Activated CD4-positive, alpha-beta T cell treated with anti-CD3 and anti-CD28 coated beads, Interleukin-2, Interleukin-4, amounts not matched to agents 100 ng/mL and 50 ng/mL, durations not matched to agents 16 hours and 8 hours (primary cell): ENCODE measurements at places on chromosomes 7 and 10.
A peak's percentile ranks its signal among the peaks of the same experiment; 100 is the strongest.

GRCh38 chr7:80934321-80934720 lies 15.5 kb upstream of the SEMA3C start:
- DNase-seq = no peak

DNA sequence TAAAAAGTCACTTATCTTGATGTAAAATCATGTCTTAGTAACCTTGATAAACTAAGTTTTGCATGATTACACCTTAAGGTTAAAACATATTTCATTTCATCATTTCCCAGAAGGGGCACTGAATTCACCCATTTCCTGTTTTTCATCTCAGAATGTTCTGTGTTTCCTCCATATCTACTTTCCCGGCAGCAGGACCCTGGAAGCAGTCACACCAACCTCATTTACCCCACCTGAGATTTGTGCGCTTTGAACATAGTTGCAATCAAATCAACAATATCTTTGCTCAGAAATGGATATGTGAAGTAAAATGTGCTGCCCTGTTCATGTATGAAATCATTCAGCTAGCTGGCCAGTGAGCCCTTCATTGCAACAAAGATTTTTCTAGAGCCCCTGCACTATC lies 46.8 kb downstream of the IKZF1 start:
- DNase-seq = peak; percentile 64

DNA sequence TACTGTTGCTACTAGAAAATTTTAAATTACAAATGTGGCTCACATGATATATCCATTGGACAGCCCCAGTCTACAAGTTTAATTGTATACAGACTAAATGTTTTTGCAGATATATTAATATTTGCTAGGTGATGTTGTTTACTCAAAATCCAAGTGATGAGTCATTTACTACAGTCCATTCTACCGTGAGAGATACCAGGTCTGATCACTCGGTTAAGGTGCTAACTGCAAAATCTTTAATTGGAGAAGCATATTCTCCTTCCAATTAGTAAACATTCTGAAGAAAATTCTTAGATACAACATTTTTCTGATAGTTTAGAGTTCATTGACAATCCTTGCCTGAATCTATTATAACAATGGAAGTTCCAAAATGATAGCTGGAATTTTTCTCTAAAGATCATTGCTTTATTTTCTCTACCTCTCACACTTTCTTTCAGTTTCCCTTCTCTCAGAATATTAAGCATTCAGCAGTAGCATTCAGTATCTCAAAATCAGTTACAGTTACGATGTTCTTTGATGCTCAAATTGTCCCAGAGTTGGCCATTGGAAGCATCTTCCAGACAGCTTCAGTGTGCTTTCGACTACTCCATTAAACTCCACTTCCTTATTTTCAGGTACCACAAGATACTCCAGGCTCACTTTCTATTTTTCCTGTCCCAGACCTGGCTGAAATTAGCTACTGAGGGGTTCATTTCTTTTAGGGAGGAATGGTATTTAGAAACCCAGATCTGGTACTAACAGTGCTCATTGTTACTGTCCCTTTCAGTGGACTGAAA lies 2.3 kb downstream of the ABCB1 start:
- no peak for DNase-seq

GRCh38 chr7:51129527-51130472 lies 186.8 kb downstream of the COBL start:
- no peak for DNase-seq

DNA sequence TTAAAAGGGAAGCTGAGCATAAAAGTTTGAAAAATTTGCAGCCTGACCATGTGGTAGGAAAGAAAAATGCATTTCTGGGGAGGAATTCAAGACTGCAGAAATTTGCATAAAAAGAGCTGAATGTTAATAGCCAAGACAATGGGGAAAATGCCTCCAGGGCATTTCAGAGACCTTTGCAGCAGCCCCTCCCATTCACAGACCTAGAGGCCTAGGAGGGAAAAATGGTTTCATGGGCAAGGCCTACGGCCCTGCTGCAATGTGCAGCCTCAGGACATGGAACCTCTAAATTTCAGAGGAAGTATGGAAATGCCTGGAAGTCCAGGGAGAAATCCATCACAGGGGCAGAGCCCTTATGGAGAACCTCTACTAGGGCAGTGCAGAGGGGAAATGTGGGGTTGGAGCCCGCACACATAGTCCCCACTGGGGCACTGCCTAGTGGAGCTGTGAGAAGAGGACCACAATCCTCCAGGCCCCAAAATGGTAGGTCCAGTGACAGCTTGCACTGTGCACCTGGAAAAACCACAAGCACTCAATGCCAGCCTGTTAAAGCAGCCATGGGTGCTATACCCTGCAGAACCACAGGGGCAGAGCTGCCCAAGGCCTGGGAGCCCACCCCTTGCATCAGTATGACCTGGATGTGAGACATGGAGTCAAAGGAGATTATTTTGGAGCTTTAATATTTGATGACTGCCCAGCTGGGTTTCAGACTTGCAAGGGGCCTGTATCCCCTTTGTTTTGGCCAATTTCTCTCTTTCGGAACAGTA lies 243.8 kb downstream of the DNAJB9 start:
- DNase-seq = no peak

DNA sequence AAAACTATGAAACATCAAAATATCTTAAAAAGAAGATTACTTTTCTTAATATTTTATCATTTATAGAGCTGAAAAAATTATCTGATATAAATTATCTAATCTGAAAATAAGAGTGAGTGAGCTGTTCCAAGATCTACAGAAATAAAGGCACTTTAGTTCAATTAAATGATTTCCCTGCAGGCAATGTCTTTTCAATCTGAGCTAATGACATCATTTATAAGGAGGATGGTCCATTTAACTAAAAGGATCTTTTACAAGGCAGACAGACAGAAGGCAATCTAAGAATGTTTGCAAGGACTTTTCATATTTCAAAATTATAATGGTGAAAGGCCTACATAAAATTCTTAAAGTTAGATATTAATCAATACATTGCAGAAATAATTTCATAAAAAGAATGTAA lies 71.8 kb downstream of the SKAP2 start:
- DNase-seq = no peak

DNA sequence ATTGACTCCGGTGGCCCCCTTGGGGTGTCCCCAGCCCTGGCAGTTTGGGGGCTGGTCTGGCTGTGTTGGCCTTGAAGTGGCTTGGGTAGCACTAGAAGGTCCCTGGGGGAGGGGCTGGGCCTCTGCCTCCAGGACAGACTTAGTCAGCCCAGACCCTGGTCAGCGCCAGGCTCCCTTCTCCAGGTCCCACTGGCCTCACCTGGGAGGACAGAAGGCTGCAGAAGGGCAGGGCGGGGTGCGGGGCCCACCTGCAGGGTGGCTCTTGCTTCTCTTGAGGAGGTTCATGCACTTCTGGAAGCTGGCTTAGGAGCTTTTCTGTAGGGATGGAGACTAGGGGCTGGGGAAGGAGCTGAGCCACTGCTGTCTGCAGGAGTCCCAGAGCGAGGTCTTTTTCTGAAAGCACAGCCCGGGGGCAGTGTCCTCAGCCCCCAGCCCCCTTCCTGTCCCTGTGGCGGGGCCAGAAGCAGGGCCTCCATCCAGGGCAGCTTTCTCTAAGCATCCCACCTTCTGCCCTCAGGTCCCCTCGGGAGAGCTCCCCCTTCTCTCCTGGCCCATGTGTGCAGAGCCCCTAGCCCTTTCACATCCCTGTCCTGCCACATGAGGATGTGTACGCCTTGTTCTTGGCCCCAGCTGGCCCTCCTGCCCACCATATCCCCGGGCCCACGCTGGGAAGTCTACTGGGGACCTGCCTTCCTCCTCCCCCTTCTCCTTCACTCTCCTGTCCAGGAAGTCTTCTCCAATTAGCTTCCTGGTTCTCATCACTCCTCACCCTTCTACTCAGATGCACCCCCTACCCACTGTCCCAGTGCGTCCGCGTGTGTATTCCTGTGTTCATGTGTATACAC lies 11.0 kb downstream of the TBATA start:
- no peak for DNase-seq

DNA sequence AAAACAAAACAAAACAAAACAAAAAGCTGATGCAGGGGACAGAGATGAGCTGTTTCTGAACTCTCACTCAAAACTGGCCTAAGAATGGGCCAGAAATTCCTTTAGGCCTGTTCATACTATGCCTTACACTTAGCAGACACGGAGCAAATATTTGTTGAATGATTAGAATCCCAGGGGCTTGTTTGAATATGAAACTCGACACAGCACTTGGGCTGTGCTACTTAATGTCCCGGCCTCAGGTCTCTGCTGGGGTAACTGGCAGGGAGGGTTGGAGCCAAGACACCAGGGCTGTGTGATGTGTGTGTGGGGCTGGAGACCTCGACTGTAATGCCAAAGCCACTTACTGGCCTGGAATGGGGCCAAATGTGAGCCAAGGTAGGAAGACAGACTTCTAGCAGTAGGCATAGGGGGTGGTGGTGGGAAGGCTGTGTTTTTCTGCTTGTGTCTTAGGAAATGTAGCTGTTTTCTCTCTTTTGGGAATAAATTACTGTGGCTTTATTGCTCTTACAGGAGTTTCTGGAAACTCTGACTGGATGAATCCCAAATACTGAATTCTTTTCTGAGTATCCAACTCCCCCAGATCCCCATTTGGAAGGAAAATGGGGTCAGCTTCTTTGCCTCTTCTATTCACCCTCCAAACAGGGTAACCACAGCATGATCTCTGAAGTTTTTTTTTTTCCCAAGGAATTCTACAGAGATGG lies 66.7 kb downstream of the EMX2 start:
- no peak for DNase-seq

- DNase-seq = no peak
Observed at GRCh38 chr7:1842321-1843221, 172.5 kb downstream of the ELFN1 start.

GRCh38 chr7:25093268-25093826 lies 31.7 kb downstream of the CYCS start:
- peak; percentile 79 for DNase-seq

DNA sequence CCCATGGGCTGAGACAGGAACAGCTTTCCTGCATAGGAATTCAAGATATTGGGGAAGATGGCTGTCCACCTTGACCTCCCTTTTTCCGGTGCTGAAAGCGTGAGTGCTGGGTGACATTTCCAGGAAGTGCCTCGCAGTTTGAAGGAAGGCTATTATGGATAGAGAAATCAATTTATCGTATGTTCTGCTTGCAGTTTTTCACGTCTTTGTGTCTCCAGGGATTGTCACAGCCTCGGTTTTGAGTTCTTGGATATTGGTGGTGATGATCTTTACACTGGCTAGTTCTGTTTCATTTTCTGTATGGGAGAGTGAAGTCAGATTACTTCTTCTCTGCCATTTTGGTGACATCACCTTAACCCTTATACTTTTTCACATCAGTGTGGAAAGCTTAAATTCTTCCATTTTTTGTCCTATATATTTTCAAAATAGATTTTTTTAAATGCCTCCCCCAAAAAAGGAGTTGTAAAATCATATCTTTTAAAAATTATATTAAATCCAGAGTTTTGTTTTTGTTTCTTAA lies 102.5 kb upstream of the APBB1IP start:
- no peak for DNase-seq

DNA sequence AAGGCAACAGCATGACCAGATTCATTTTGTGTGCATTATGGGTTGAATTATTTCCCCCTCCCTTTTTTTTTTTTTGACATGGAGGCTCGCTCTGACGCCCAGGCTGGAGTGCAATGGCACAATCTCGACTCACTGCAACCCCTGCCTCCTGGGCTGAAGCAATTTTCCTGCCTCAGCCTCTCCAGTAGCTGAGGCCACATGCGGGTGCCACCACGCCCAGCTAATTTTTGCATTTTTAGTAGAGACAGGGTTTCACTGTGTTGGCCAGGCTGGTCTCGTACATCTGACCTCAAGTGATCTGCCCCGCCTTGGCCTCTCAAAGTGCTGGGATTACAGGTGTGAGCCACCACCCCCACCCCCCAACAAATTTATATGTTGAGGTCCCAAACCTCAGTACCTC lies 42.0 kb downstream of the ZNF783 start:
- DNase-seq = no peak

DNA sequence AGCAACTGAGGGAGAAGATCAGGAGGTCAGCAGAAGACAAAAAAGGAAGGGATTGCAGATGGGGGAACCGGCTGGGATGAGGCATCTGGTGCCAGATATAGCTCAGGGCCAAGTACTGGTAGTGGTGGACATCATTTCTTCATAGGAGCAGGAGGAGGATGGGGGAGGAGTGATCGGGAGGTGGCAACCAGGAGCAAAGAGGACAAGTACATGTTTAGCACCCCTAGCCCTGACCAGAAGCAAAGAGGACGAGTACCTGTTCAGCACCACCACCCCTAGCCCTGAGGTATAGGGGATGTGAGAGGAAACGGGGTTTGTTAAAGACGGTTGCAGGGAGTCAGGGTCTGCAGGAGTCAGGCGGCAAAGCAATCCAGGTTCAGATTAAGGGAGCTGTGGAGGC lies 84.5 kb upstream of the NPS start:
- DNase-seq = no peak

DNA sequence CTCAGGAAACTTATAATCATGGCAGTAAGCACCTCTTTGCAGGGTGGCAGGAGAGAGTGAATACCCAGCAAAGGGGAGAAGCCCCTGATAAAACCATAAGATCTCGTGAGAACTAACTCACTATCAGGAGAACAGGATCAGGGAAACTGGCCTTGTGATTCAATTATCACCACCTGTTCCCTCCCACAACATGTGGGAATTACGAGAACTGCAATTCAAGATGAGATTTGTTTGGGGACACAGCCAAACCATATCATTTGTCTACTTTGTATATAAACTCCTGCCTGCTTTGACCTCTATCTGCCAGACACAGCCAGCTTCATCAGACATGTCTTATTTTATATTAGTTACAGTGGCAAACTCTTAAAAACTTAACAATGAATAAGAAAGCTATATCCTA lies 50.4 kb downstream of the ARMC3 start:
- no peak for DNase-seq

- peak; percentile 38 for DNase-seq
Observed at GRCh38 chr7:37344886-37345579, 103.6 kb downstream of the ELMO1 start.

DNA sequence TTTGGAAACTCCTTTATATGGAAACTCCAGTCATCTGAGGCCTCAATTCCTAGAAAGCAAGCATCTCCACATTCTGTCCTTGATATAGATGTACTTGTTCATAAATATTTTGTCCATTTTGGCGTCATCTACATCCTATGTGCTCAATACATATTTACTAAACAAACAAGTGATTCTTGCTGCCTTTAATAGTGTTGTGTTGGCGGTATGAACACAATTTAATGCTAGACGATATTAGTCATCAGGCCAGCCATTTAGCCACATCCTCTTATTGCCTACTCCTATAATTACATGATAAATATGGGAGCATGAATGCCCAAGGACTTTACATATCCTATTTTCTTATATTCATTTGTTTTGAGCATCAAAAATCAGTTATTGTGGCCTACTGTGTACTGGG lies 18.5 kb upstream of the IFRD1 start:
- DNase-seq = no peak

- DNase-seq = no peak
Observed at GRCh38 chr10:89926736-89927135, 225.3 kb downstream of the KIF20B start.
